Stimulated activated CD4-positive, alpha-beta T cell treated with anti-CD3 and anti-CD28 coated beads, TNF-alpha, amount 100 ng/mL, for 48 hours (primary cell): ENCODE measurements at places on chromosomes 11 and 22.

- DNase-seq, result no peak
These were observed 34.3 kb downstream of the PLEKHA7 start for GRCh38 chr11:16979703-16980622.

GRCh38 chr11:118565051-118565450 lies 680 bp downstream of the IFT46 start:
- DNase-seq, result no peak

- DNase-seq, result no peak
These were observed 965 bp downstream of the OR9Q1 start for GRCh38 chr11:58024601-58025091.

- DNase-seq, result no peak
These were observed 30.1 kb upstream of the MTNR1B start for GRCh38 chr11:92939305-92939704.

DNA sequence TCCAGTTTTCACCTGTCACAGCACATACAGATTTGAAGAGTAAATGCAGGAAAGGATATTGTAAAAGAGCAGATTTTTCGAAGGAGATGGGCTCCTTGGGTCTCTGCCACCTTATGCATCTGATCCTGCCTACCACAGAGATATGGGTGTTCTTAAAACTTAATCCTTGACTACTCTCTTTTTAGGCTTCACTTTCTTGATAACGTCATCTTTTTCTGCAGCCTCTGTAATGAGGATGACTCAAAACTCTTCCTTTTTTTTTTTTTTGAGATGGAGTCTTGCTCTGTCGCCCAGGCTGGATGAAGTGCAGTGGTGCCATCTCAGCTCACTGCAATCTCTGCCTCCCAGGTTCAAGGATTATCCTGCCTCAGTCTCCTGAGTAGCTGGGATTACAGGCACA lies 7.8 kb downstream of the PRR14L start:
- no peak for DNase-seq

DNA sequence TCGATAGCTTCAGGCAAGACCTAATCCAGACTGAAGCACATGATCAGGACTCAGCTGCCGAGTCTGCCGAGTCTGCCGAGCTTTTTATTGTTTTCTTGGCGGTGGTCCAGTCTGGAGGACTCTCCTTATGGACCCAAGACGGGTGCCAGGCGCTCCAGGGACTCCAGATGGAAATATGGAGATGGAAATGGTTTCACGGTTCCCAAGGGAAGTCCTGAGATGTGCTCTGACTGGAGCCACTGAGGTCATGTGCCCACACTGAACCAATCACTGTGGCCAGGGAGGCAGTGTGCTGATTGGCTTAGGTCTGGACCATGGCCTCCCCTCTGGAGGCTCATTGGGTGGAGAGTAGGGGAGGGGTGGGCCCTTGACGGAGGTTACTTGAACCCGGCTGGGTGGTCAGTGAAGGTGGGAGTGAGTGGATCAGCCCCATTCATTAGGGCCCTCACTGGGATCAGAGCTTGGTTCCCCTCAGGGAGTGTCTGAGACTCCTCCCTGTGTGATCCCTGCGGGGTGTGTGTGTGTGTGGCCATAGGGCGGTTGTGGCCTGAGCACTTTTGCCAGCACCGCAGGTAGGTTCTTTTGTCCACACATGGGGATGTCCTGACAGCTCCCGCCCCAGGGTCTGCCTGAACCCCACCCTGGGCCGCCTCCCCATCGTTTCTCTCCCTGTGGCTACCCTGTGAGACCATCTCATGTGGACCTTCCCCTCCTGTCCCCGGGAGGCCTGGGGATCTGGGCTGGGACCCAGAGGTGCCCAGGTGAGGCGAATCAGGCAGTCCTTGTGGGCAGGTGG lies 14.0 kb downstream of the RPS6KA4 start:
- DNase-seq, result no peak
